Heart left ventricle (tissue), 16 donors: ENCODE measurements at places on chromosomes 3 and 15. TPM values are rescaled to one million over a fixed set of nuclear protein-coding genes. Genes with fewer than 3 reads are reported as not detected.

The ZIC4 gene
- not detected for total RNA-seq

DNA sequence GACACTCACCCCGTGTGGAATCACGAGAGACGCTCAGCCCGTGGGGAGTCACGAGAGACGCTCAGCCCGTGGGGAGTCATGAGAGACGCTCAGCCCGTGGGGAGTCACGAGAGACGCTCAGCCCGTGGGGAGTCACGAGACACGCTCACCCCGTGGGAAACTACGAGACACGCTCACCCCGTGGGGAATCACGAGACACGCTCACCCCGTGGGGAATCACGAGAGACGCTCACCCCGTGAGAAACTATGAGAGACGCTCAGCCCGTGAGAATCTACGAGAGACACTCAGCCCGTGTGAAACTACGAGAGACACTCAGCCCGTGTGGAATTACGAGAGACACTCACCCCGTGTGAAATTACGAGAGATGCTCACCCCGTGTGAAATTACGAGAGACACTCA lies 49.8 kb downstream of the ADAMTS17 start:
- no peak for DNase-seq
- H3K27me3 ChIP-seq: no peaks in the 10 kb centered on the region
- no peaks in the 10 kb centered on the region for H3K36me3 ChIP-seq
- H3K4me3 ChIP-seq: no peak overlapping the region

- H3K36me3 ChIP-seq: peaks cover 64% of the 10 kb centered on the region
- no peak overlapping the region for H3K4me3 ChIP-seq
- no peak overlapping the region for H3K27ac ChIP-seq
- DNase-seq: no peak
- no peaks in the 10 kb centered on the region for H3K4me1 ChIP-seq
Measured at GRCh38 chr3:197132916-197133530, 103.4 kb upstream of the MELTF start.

DNA sequence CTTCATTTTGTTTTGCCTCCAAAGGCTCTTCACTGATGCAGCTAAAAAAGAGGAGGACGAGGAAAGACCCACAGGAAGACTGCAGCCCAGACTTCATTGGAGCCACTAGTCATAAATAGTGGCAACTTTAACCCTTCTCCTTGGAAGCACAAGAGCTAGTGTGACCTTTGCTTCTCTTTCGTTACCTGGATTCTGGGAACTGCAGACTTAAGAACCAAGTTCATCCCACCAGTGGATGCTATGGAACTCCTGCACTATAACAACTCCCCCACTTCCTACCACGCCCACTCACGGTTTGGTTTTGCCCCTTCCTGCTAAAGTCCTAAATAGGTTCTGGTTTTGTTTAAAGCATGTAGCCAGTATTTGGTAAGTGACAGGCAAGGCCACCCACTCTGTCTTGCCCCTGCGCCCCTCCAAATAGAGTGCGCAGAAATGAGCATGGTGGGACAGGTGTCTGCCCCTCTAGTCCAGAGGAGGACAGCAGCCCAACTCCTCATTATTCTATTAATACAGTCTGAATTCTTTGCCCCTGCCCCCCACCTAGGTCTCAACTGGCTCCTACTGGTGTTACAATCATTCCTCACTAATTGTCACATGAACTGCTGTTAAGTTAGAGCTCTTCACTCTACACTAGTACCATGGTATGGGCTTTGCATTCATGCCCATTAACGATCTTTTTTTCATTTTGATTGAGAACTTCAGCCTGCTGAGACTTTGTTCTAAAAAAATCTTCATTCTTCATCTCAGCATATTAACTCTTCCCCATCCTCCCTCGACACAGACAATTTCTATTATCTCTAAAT lies 504.6 kb downstream of the FOXP1 start:
- no peaks in the 10 kb centered on the region for H3K27me3 ChIP-seq
- H3K27ac ChIP-seq: no peak overlapping the region
- H3K4me3 ChIP-seq: no peak overlapping the region
- H3K4me1 ChIP-seq: peaks cover 31% of the 10 kb centered on the region
- DNase-seq: no peak
